ENCODE measurements at places on chromosomes 4 and X. TPM values are rescaled to one million over a fixed set of nuclear protein-coding genes. Genes with fewer than 3 reads are reported as not detected.

DNA sequence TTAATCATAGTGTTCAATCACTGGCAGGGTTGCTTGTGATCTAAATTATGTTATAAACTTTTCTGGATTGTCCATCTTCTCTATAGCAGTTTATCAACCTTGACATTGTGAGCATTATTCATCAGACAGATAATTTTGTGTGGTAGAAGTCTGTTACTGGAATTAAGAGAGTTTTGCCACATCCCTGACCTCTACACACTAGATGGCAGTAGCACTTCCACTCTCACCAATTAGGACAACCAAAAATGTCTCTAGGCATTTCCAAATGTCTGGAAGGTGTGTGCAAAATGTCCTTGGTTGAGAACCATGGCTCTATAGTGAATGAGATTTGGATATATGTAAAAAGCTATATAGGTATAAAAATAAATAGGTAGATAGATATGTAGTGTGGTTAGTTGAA is 324.1 kb upstream of the FAM47C start:
- H3K36me3 ChIP-seq, result no peaks in the 10 kb centered on the region
- no peak overlapping the region for H3K4me3 ChIP-seq
- H3K27ac ChIP-seq, result no peak overlapping the region
- no peaks in the 10 kb centered on the region for H3K4me1 ChIP-seq
- H3K27me3 ChIP-seq, result no peaks in the 10 kb centered on the region

- peak overlapping the region; percentile 67 for H3K27ac ChIP-seq
- DNase-seq, result no peak
- no peaks in the 10 kb centered on the region for H3K27me3 ChIP-seq
- no peaks in the 10 kb centered on the region for H3K36me3 ChIP-seq
These were observed 41.1 kb upstream of the HS3ST1 start for GRCh38 chr4:11469650-11470437.

DNA sequence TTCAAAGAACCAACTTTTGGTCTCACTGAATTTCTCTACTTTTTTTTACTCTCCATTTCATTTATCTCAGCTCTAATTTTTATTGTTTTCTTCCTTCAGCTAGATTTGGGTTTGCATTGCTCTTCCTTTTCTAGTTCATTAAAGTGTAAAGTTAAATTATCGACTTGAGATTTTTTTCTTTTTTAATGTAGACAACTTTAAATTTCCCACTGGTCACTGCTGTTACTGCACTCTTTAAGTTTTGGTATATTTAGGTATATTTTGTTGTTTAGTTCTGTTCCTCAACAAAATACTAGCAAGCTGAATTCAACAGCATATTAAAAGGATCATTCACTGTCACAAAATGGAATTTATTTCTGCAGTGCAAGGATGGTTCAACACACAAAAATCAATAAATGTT is 572.0 kb upstream of the DIAPH2 start:
- no peak for DNase-seq
- H3K4me1 ChIP-seq, result no peaks in the 10 kb centered on the region
- H3K36me3 ChIP-seq, result no peaks in the 10 kb centered on the region
- no peak overlapping the region for H3K4me3 ChIP-seq
- no peak overlapping the region for H3K27ac ChIP-seq
- no peaks in the 10 kb centered on the region for H3K27me3 ChIP-seq

- DNase-seq, result no peak
- no peaks in the 10 kb centered on the region for H3K4me1 ChIP-seq
- H3K4me3 ChIP-seq, result no peak overlapping the region
- H3K36me3 ChIP-seq, result no peaks in the 10 kb centered on the region
These were observed 457.6 kb downstream of the KCTD8 start for GRCh38 chr4:43990963-43991362.

GRCh38 chr4:87087420-87087819 is 133.0 kb downstream of the KLHL8 start:
- no peak overlapping the region for H3K27ac ChIP-seq
- no peak overlapping the region for H3K4me3 ChIP-seq
- no peaks in the 10 kb centered on the region for H3K27me3 ChIP-seq
- H3K36me3 ChIP-seq, result no peaks in the 10 kb centered on the region
- no peaks in the 10 kb centered on the region for H3K4me1 ChIP-seq

GRCh38 chr4:15042529-15043167 is 40.4 kb downstream of the CPEB2 start:
- H3K36me3 ChIP-seq, result peaks cover 4% of the 10 kb centered on the region
- no peak overlapping the region for H3K4me3 ChIP-seq
- no peak for DNase-seq
- H3K27ac ChIP-seq, result no peak overlapping the region
- H3K27me3 ChIP-seq, result no peaks in the 10 kb centered on the region
- H3K4me1 ChIP-seq, result no peaks in the 10 kb centered on the region

DNA sequence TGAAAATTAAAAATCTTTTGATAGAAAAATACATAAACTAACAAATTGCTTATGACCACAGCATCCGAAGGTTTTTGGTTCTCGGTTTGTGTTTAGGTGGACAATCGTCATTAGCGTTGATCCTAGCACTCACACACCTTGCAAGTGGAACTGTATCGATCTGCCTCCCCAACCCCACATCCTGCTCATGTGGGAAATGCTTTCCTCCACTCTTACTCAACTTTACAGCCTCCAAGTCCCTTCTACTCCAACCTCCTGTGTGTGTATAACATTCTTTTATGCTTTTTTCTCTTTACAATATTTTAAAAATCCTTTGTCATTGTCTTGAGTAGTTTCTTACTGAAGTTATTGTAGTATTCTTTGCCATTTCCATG is 15.6 kb upstream of the TMEM131L start:
- peak overlapping the region; percentile 66 for H3K27ac ChIP-seq
- peak; percentile 24 for DNase-seq

DNA sequence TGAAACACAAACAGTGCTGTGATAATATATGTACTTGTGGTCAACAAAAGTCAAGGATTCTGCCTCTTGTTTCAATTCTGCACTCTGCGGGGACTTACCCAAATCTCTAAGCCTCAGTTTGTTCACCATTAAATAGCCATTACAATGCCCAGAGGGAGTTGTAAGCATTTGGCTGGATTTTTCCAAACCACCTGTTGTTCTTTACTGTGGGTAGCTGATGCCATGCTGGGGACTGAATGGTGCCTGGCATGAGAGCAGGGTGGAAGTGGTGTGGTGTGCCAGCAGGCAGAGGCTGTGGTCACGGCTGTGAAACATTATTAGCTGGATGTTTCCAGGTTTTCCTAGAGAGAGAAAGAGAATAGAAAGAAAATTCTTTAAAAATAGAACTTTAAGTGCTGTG is 60.7 kb upstream of the PAK3 start:
- no peak overlapping the region for H3K27ac ChIP-seq
- no peak for DNase-seq
- H3K4me1 ChIP-seq, result no peaks in the 10 kb centered on the region
- no peaks in the 10 kb centered on the region for H3K27me3 ChIP-seq

GRCh38 chr4:152217896-152218295 is 318.0 kb downstream of the FBXW7 start:
- H3K36me3 ChIP-seq, result no peaks in the 10 kb centered on the region
- H3K4me3 ChIP-seq, result no peak overlapping the region

- DNase-seq, result no peak
- no peaks in the 10 kb centered on the region for H3K27me3 ChIP-seq
- no peak overlapping the region for H3K4me3 ChIP-seq
These were observed 342.7 kb downstream of the GALNTL6 start for GRCh38 chr4:172155838-172156345.

DNA sequence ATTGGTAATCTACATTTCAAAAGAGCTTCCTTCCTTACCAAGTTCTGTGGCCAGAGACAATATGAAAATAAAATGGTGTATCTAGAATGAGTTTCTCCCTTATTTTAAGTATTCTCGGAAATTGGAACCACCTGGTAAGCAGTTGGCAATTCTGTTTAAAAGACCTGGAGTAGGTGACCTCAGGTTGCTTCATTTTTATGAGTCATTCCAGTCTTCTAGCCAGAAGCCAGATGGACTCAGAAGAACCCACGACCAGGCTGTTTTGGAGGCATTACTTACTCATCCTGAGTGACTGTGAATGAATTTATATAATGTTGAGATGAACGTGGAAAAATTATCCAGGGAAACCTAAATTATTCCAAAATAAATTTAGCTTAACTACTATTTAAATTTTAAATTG is 9.1 kb downstream of the BMPR1B start:
- H3K36me3 ChIP-seq, result no peaks in the 10 kb centered on the region
- DNase-seq, result no peak
- no peaks in the 10 kb centered on the region for H3K27me3 ChIP-seq
- no peaks in the 10 kb centered on the region for H3K4me1 ChIP-seq
- no peak overlapping the region for H3K4me3 ChIP-seq

GRCh38 chr4:77798385-77798784 is 20.8 kb downstream of the CNOT6L start:
- H3K4me3 ChIP-seq, result no peak overlapping the region
- peaks cover 4% of the 10 kb centered on the region for H3K36me3 ChIP-seq
- no peak overlapping the region for H3K27ac ChIP-seq
- no peaks in the 10 kb centered on the region for H3K27me3 ChIP-seq
- H3K4me1 ChIP-seq, result peaks cover 44% of the 10 kb centered on the region

- no peak overlapping the region for H3K27ac ChIP-seq
- no peaks in the 10 kb centered on the region for H3K27me3 ChIP-seq
- no peaks in the 10 kb centered on the region for H3K4me1 ChIP-seq
- H3K36me3 ChIP-seq, result no peaks in the 10 kb centered on the region
These were observed 239.5 kb downstream of the KCNIP4 start for GRCh38 chr4:21709031-21709430.

DNA sequence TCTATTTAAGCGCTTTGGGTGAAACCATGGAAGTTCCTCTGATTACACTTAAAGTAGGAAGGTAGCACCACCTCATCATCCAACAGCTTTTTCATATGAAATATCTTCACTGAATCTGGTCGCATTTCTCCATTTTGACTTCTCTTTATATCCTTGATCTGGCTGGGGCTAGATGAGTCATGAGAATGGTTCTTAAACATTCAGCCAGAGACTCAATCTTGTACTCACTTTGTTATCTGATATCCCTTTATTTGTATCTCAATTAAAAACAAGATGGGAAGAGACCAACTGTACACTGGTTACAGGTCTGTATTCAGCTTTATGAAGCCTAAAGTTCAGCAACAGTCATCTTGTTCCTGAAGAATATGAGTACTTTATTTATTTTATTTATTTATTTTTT is 84.9 kb downstream of the CBLL2 start:
- H3K4me1 ChIP-seq, result no peaks in the 10 kb centered on the region
- no peak overlapping the region for H3K4me3 ChIP-seq
- no peaks in the 10 kb centered on the region for H3K36me3 ChIP-seq
- no peak for DNase-seq
- H3K27ac ChIP-seq, result no peak overlapping the region

GRCh38 chrX:13933352-13933751 is 96.3 kb downstream of the GEMIN8 start:
- no peaks in the 10 kb centered on the region for H3K27me3 ChIP-seq
- no peaks in the 10 kb centered on the region for H3K36me3 ChIP-seq
- no peaks in the 10 kb centered on the region for H3K4me1 ChIP-seq
- no peak for DNase-seq
- H3K4me3 ChIP-seq, result no peak overlapping the region
- H3K27ac ChIP-seq, result no peak overlapping the region

- no peak overlapping the region for H3K4me3 ChIP-seq
- no peak for DNase-seq
- no peaks in the 10 kb centered on the region for H3K27me3 ChIP-seq
- no peaks in the 10 kb centered on the region for H3K4me1 ChIP-seq
- H3K36me3 ChIP-seq, result no peaks in the 10 kb centered on the region
- H3K27ac ChIP-seq, result no peak overlapping the region
These were observed 49.0 kb downstream of the NIPAL1 start for GRCh38 chr4:48065587-48066052.

DNA sequence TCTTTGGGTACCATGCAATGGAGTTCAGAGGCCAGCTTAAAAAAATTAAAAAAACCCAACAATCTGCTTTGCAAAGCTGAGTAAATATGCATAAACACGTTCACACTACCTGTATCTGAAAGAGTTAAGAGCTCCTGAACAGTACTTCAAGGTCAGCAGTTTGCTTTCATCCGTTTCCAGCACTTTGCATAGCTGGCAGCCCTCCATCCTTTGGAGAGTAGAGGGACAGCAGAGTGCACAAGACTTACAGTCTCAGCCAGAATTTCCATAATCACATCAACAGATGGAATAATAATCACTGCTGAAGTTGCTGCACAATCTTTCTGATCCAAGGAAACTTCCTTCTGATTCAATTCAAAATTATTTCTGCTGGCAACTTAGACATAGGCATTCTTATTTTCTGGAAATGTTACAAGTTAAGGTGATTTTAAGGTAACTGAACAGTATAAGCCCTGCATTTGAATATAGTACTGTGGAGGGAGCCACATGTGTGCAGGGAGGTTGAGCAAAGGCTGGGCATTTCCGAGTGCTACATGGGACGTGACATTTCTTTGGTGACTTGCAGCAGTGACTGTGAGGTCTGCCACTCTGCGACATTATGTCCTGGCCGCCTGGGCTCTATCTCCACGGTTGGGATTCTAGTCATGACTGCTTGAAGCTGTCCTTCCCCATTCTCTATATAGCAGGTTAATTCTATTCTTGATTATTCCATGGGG is 73.5 kb upstream of the EMCN start:
- H3K27me3 ChIP-seq, result no peaks in the 10 kb centered on the region
- no peak overlapping the region for H3K4me3 ChIP-seq
- DNase-seq, result no peak
- H3K36me3 ChIP-seq, result no peaks in the 10 kb centered on the region
- no peaks in the 10 kb centered on the region for H3K4me1 ChIP-seq
- no peak overlapping the region for H3K27ac ChIP-seq

DNA sequence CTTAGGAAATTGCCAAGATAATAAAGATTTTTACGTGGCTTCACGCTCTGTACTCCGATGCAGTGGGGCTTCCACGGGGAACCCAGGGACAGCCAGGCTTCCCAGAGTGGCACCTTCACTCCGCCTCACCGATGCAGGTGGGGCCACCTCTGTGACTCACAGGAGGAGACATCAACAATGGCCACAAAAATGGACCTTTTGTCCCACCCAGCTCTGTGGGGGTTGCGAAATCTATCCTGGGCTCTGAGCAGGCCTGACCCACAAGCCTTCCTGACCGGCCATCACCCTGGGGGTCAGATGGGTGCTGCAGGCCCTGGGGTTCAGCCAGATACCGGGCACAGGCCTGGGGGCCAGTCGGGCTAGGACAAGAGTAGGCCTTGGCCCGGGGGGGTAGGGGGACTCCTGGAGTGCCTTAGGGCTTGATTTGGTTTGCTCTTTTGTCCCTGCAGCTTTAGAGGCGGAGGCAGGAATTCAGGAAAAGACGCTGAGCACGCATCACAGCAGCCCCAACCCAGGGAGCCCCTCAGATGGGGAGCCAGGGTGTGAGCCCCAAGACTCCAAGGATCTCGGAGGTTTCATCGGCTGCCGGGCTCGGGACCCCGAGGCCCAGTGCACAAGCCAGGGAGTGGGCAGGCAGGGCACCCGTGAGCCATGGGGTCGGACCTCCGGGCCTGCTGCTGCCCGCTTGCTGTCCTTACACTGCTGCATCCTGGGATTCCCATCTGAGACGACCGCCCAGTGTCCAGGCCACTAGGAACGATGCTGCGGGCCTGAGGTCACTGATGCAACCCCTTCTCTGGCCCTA is 136.5 kb upstream of the NKX1-1 start:
- no peak overlapping the region for H3K4me3 ChIP-seq
- no peaks in the 10 kb centered on the region for H3K27me3 ChIP-seq
- H3K27ac ChIP-seq, result no peak overlapping the region
- H3K4me1 ChIP-seq, result no peaks in the 10 kb centered on the region
- no peak for DNase-seq
- no peaks in the 10 kb centered on the region for H3K36me3 ChIP-seq

The PABPC1L2B gene
- not detected for total RNA-seq

The SULT1E1 gene
- not detected for total RNA-seq

The PRKG2 gene
- total RNA-seq, result 2.8 TPM

The APEX2 gene
- 12.2 TPM for total RNA-seq

The CDKL2 gene
- 1.2 TPM for total RNA-seq

The ARHGEF6 gene
- 70.2 TPM for total RNA-seq

The P2RY8 gene
- total RNA-seq, result 112 TPM

The TRIM60 gene
- total RNA-seq, result not detected

The IBSP gene
- not detected for total RNA-seq

The PLAC8 gene
- 327 TPM for total RNA-seq
